ENCODE measurements at places on chromosomes 16 and 17.

DNA sequence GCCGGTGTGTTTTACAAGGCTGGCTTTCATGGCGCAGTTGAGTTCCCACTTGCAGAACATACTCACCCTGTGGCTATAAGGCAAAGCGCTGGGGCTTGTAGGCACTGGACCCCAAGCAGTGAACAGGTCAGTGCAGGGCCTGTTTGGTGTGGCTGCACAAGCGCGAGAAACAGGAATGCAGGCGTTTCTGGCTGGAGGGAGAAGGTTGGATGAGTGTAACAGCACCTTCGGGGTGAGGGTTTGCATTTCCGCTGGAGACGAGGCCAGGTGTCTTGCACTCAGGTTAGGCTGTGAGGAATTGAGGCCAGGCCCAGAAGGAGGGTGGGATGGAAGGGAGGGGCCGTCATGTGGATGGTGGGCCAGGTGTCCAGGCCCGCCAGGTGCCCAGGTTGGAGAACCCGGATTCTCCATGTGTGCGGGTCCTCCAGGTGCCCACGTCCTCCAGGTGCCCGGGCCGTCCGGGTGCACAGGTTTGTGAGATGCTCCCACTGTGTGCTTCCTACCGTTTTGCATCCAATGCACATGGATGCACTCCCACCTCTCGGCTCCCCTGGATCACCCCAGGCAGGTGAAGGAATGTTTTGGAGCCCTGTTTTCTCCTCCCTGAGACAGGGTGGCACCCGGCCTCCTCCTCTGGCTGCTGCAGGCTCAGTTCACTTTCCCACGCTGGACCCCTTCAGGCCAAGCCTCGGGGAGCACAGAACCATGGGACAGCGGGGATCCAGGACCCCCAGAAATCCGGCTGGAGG, 46.0 kb downstream of the SLC7A5 start:
- no peak for DNase-seq

GRCh38 chr17:43701318-43701743, 39.6 kb upstream of the MEOX1 start:
- peak; percentile 13 for DNase-seq

- DNase-seq: peak; percentile 2
Observed at GRCh38 chr16:62041401-62041800, 5.2 kb upstream of the CDH8 start.

GRCh38 chr17:44935116-44935515, 12.5 kb downstream of the KIF18B start:
- DNase-seq: no peak

GRCh38 chr17:50892101-50892776, 26.1 kb upstream of the TOB1 start:
- no peak for DNase-seq

- DNase-seq: no peak
Observed at GRCh38 chr17:66184392-66184791, 7.5 kb downstream of the CEP112 start.

GRCh38 chr17:69434164-69434579, 19.7 kb downstream of the MAP2K6 start:
- peak; percentile 44 for DNase-seq

GRCh38 chr16:71883849-71884638, at the start of gene ZNF821:
Gene ZNF821 (minus strand): TSS chr16:71884182. CDS start chr16:71879946, 4,236 bp downstream.
- DNase-seq: no peak

DNA sequence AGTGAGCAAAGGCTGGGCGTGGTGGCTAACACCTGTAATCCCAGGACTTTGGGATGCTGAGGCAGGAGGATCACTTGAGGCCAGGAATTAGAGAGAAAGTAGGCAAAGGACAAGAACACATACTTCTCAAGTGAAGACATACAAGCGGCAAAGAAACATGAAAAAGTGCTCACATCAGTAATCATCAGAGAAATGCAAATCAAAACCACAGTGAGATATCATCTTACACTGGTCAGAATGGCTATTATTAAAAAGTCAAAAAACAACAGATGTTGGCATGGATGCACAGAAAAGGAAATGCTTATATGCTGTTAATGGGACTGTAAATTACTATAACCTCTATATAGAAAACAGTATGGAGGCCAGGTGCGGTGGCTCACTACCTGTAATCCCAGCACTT, 12.2 kb upstream of the SLX4 start:
- no peak for DNase-seq

GRCh38 chr16:50310308-50311133, 44.2 kb downstream of the ADCY7 start:
- DNase-seq: no peak

DNA sequence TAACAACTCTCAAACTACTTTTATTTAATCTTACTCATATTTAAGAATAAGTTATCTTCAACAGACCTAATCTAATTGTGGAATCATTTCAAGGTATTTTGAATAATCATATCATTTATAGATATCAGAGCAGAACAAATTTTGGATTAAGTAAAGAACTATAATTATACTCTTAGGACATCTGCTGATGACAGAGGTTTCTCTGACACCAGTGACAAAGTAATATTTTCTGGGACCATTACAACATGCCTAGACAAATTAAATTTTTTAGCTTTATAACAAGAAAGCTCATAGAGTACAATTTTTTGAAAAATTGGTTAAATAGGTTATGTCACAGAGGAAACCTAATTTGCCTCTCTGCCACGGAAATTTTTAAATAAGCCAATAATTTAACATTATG, 30.5 kb downstream of the C16orf87 start:
- DNase-seq: no peak

DNA sequence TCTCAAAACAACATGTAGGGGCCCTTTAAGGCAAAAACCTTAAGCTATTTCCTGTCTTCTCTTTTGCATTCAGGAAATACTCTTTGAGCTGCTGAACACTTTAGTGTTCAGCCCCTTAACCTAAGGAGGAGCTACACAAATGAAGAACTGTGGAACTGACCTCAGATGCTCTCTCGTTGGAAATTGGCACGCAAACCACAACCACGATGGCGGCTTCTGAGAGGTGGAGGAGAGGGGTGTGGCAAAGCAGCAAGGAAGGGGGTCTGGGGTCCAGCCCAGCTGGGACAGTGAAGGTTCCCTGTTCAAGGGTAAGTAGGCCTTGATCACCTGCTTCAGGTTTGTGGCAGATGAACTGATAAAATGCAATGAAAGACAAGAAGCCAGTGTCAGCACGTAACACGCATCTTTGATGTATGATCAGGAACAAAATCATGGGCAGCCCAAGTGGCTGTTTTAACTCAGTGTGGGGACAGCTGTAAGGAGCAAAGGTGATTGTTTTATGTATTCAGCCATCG, 291.6 kb upstream of the TNRC6C start:
- DNase-seq: peak; percentile 18

DNA sequence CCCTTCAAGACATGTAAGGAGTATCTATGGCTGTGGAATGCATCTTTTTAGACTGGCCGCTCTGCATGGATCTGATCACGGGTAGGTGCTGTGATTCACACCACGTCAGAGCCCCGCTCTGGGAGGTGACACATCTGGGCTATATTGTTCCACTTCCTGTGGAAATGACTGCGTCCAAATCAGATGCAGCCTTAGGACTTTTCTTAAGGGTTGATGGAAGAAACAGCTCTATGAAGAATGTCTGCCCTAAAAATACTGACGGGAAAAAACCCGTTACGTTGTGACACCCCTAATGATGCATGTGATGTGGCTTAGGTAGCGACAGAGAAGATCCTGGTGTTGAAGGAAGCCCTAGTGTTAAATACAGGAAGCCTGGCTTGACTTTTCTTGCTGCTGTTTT, 12.2 kb downstream of the BANP start:
- no peak for DNase-seq

DNA sequence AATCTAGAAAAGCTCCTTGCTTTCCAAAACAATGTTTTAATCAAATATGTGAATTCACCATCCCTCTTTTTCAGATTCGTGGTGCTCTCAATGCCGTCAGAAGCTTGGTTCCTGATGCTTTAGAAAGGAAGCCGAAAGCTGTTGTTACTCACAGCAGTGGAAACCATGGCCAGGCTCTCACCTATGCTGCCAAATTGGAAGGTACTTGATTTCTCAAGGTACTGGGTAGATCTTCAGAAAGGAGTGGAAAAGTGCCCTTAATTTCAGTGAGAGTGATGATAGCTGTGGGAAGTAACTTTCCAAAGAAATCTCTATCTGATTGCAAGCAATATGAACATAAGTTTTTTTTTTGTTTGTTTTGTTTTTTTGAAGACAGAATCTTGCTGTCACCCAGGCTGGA, 14.0 kb downstream of the SRR start:
- no peak for DNase-seq

DNA sequence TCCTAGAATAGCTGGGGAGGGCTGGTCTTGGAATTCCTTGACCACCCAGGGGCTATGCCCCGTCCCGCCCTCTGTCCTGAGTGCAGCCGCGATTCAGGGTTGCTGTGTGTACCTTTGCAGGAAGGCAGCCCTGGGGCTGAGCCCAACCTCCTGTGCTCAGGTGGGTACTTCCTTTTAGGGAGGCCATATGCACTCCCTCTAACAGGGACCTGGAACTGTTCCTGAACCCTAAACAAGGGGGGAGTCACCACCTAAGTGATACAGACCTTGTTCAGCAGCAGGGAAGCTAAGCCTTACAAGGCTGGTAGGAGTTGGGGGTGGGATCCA, 24.6 kb downstream of the LLGL2 start:
- DNase-seq: no peak

DNA sequence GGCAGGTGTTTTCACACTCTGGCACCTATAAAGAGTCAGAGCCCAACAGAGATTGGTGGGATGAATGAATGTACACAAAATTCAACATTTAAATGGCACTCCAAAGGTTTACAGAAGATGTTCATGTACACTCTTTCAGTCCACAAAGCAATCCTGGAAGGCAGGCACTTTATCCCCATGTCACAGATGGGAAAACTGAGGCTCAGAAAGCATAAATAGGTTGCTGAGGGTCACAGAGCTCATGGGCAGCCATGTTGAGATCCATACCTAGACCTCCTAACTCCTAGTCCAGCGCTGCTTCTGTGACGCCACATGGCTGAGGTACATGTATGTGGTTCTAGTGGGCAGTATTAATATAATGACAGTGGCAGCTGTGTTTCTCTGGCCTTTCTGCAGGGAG, 157.7 kb upstream of the LHX1 start:
- DNase-seq: no peak

- no peak for DNase-seq
Observed at GRCh38 chr16:715477-716199, 720 bp downstream of the METRN start.

- peak; percentile 76 for DNase-seq
Observed at GRCh38 chr16:66534376-66534799, 15.5 kb downstream of the TK2 start.

GRCh38 chr17:43645765-43646481, 15.8 kb downstream of the MEOX1 start:
- DNase-seq: no peak

GRCh38 chr16:49315602-49316001, 34.0 kb upstream of the CBLN1 start:
- DNase-seq: no peak

GRCh38 chr17:53736516-53737240, 86.0 kb upstream of the KIF2B start:
- no peak for DNase-seq

- no peak for DNase-seq
Observed at GRCh38 chr17:82956726-82957468, 117.1 kb upstream of the ZNF750 start.

DNA sequence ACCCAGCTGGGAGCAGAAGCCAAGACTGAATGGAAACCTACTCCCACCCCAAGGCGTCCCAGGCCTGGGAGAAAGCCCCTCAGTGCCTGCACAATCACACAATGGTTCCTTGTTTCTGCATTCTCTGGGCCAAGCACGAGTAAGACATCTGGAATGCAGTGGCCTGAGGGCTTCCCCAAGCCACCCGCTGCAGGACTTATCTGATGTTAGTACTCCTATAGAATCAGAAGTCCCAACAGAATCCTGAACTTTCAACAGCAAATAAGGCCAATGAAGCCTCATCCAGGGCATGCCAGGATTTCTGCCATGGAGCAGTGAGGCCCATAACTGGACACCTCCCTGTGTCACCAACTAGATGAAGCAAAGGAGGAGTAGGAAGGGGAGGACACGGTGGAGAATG, 28.6 kb downstream of the MYO18A start:
- DNase-seq: no peak

DNA sequence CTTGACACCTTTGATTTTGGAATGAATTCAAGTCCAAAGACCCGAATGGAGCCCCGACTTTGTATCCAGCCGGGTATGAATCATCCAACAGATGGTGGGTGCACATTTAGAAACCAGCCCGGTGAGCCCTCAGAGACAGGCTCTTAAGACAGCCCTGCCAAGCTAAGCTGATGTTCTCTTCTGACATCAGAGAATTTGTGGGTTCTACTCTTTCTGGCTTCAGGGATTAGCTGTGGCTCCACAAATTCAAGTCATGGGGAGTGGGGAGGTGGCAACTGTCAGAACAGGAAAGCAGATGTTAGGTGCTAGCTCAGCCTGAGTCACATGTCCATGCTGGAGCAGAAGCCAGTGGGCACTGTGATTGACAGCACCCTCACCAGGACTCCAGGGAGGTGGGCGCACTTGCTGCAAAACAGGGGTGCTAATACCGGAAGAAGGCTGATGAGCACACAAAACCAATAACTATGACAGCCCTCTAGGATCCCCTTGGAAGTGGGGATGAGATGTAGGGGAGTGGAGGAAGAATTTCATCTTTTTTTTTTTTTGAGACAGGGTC, 31.4 kb upstream of the XYLT2 start:
- DNase-seq: no peak

DNA sequence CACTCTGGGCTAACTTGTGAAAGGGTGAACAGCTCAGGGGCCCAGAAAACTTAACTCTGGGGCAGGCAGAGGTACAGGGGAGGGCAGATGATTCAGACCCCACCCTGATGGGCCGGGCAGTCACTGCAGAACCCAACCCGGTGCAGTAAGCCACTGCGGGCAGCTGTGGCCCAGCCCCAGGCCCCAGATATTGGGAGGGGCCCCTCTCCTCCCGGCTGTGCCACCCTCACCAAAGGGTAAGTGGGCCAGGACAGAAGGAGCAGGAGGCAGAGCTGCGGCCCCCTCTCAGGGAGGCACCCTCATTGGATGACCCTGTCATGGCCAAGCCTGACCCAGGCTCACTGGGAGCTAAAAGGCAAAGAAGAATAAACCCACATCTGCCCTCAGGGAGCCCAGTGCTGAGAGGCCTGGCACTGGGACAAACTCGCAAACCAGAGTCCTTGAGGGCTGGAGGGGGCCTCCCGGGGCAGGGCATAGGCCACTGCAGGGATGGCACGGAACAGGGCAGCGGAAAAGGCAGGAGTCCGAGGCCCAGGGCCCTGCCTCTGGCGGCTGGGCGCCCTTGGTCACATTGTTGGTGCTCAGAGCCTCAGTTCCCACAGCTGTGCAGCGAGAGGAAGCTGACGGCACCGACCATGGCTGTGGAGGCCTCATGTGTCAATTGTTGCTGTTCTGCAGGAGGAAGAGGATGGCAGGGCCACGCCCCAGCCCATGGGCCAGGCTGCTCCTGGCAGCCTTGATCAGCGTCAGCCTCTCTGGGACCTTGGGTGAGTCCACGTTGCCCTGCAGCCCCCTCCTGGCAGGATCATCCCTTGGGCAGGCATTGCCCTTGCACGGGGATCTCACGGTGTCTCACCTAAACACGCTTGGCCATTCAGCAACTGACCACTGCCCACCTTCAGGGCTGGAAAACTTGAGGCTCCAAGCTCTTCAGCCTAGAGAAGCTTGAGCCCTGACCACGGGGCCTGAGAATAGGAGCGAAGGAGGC, 3.1 kb downstream of the ITGB4 start:
- DNase-seq: no peak
